Tibial nerve (tissue), 4 donors: ENCODE measurements at places on chromosomes 16 and 17. TPM values are rescaled to one million over a fixed set of nuclear protein-coding genes. Genes with fewer than 3 reads are reported as not detected.

DNA sequence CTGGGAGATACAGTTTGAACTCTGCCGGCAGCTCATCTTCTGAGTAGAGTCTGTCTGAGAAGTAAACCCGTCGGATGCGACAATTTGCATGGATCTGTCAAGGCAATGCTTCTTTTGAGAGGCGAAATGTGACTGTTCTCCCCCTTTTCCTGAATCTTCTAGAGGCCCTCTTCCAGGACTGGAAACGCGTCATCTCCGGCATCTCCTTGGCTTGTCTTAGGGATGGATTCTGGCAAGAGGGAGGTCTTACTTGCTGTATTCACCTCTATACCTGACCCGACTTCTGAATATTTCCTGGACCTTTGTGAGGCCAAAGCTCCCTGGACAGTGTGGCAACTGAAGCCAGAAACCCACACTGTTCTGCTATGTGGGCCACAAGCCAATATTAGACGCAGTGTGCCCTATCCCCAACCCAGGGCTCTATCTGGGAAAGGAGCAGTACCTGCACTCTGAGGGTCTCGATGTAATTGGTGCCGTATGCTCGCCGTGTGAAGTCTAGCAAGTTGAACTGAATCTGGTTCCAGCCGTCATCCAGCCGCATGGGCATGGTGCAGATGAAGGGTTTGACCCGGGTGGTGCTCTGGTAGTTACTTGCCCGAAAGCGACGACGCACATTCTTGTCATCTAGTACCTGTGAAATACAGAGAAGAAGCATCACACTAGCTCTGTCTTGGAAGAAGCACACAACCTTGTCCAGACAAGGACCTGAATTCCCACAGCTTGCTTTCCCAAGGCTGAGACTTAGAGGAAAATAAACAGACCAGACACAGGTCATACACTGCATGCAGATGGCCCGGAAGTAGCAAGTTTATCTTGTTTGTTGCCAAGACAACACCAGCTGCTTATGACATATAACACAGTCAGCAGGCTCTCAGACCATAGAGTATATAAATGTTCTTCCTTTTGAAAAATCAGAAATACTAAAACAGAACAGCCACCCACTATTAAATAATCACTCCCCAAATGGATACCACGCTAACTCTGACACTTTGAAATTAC is 14.1 kb downstream of the CFAP20 start:
- H3K27ac ChIP-seq: peak overlapping the region; percentile 86
- peaks cover 4% of the 10 kb centered on the region for H3K36me3 ChIP-seq
- H3K4me3 ChIP-seq: no peak overlapping the region
- H3K4me1 ChIP-seq: peaks cover 34% of the 10 kb centered on the region
- H3K27me3 ChIP-seq: no peaks in the 10 kb centered on the region

The CFAP97D1 gene
- total RNA-seq: 0.42 TPM

The CDH11 gene
- total RNA-seq: 72.6 TPM

The GSG1L2 gene
- total RNA-seq: not detected

GRCh38 chr17:65243838-65244625 is 106.9 kb downstream of the RGS9 start:
- H3K4me1 ChIP-seq: no peaks in the 10 kb centered on the region
- no peak overlapping the region for H3K4me3 ChIP-seq
- no peaks in the 10 kb centered on the region for H3K27me3 ChIP-seq
- no peaks in the 10 kb centered on the region for H3K36me3 ChIP-seq
- no peak overlapping the region for H3K27ac ChIP-seq

The ST6GALNAC2 gene
- total RNA-seq: 128 TPM

The GRAP gene
- total RNA-seq: 4.6 TPM

DNA sequence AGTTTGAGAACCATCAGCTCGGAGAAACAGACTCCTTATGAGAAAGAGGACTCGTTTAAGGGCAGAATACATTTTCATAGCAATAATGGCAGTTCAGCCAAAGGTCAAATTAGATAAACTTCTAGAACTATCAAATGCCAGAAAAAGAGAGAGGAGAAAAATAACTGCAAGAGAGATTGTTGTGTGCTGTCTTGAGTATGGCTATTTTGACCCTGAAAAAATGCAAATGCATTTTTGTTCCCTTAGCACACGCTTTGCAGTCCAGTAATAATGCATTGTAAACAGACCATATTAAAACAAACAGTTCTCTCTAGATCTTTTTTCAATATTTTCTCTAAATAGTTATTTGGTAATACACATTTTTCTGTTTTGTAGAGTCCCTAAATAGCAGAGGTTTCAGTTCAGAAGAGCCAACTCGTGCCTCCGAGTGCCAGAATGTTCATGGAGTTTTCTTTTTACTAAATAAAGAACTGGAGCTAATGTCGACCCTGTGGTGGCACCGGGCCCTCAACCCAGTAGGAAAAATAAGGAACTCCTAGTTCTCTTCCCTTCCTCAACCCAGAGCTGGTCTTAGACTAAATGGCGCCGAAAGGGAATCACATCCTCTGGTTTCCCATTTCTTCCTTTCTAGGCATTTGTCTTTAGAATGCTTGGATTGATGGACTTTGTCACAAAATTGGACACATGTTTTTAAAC is 298.0 kb downstream of the MAP2K4 start:
- H3K27ac ChIP-seq: no peak overlapping the region
- H3K4me3 ChIP-seq: no peak overlapping the region
- no peaks in the 10 kb centered on the region for H3K36me3 ChIP-seq
- no peak for DNase-seq
- no peaks in the 10 kb centered on the region for H3K27me3 ChIP-seq

GRCh38 chr17:12666718-12667117 is 1.0 kb downstream of the MYOCD start:
- no peak for DNase-seq
- H3K27ac ChIP-seq: no peak overlapping the region
- H3K36me3 ChIP-seq: no peaks in the 10 kb centered on the region
- peaks cover 8% of the 10 kb centered on the region for H3K4me1 ChIP-seq

DNA sequence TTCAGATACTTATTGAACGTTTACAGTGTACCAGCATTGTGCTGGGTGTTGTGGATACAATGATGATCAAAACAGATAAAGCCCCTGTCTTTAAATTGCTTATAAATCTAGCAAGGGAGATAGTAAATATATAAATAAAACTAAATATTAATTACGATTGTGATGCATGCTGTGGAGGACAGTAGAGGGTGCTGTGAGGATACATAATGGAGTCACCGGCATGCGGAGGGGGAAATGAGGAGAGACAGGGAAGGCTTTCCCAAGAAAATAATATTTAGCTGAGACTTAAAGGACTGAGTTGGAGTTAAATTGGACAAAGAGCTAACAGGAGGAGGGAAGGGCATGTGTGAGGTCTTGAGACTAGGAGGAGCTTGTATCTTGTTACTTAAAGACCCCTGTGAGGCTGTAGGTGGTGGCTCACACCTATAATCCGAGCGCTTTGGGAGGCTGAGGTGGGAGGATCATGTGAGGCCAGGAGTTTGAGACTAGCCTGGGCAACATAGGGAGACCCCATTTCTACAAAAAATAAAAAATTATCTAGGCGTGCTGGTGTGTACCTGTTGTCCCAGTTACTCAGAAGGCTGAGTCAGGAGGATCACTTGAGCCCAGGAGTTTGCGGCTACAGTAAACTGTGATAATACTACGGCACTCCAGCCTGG is 2.4 kb downstream of the DHRS7B start:
- H3K27me3 ChIP-seq: no peaks in the 10 kb centered on the region
- H3K27ac ChIP-seq: no peak overlapping the region
- no peak for DNase-seq
- H3K36me3 ChIP-seq: no peaks in the 10 kb centered on the region
- peaks cover 6% of the 10 kb centered on the region for H3K4me1 ChIP-seq

The FOXF1 gene
- not detected for total RNA-seq

The BEAN1 gene
- total RNA-seq: 0.21 TPM

The PRR14 gene
- 40.2 TPM for total RNA-seq

The KRTAP3-2 gene
- total RNA-seq: not detected

The KCNG4 gene
- total RNA-seq: not detected

DNA sequence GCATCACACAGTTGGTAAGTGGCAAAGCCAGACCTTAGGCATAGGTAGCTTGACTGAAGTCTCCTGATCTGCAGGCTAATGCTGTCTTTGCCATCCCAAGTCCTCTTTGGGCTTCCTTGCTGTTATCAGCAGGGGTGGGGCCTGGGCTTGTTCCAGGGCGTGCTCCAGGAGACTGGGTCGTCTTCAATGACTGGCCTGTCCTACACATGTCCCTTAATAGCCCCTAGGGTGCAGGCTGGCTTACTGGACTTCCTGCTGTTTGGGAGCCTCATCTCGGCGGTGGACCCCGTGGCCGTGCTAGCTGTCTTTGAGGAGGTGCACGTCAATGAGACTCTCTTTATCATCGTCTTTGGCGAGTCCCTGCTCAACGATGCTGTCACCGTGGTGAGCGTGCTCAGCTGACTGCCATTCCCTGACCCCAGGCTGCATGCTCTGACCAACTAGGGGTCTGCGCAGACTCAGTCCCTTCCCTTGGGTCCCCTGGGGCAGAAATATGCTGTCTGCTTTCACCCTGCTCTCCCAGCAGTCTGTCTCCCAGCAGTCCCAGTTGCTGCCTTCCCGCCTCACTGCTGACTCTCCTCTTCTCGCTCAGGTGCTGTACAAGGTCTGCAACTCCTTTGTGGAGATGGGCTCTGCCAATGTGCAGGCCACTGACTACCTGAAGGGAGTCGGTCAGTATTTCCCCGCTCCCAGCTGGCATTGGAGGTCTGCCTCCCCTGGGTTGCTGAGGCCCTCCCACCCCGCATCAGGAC is 6.2 kb downstream of the SLC9A5 start:
- no peak overlapping the region for H3K27ac ChIP-seq
- no peaks in the 10 kb centered on the region for H3K36me3 ChIP-seq
- H3K4me1 ChIP-seq: no peaks in the 10 kb centered on the region

GRCh38 chr17:19341641-19342610 is 20.6 kb downstream of the B9D1 start:
- no peak for DNase-seq
- H3K27me3 ChIP-seq: no peaks in the 10 kb centered on the region
- no peak overlapping the region for H3K4me3 ChIP-seq
- no peaks in the 10 kb centered on the region for H3K36me3 ChIP-seq
- peaks cover 20% of the 10 kb centered on the region for H3K4me1 ChIP-seq

- no peak for DNase-seq
- no peaks in the 10 kb centered on the region for H3K4me1 ChIP-seq
- no peak overlapping the region for H3K27ac ChIP-seq
- H3K27me3 ChIP-seq: no peaks in the 10 kb centered on the region
- H3K36me3 ChIP-seq: no peaks in the 10 kb centered on the region
- no peak overlapping the region for H3K4me3 ChIP-seq
These were observed 59.3 kb downstream of the RNF213 start for GRCh38 chr17:80319999-80320344.

- peak within 1 kb of the TSS; percentile 96 for H3K4me3 ChIP-seq
- H3K27me3 ChIP-seq: no peaks in the 10 kb centered on the region
- H3K27ac ChIP-seq: peak within 1 kb of the TSS; percentile 92
- H3K4me1 ChIP-seq: peaks cover 26% of the 10 kb centered on the region
- DNase-seq: no peak
These were observed at the start of gene PGP for GRCh38 chr16:2214719-2214968. TSS of gene PGP (minus strand) at chr16:2214840. CDS start at chr16:2214777, 63 bp downstream.

DNA sequence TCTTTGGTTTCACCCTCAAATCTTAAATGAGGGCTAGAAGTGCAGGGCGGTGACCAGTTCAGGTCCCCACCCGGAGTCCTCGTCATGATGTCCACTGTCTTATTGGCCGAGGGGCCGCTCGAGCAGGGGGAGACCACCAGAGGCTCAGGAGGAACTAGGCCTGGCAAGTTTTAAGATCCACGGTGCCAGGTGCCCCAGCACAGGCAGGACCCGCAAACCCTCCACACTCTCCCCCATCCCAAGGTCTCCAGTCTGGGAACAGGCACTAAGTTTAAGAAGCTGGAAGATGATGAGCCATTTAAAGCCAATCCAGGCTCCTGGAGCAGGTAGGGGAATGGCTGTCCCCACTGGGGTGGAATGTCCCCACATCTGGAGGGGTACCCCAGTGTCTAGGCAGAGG is 4.1 kb downstream of the DLX3 start:
- no peaks in the 10 kb centered on the region for H3K36me3 ChIP-seq
- no peak overlapping the region for H3K4me3 ChIP-seq
- H3K27ac ChIP-seq: no peak overlapping the region
- H3K4me1 ChIP-seq: peaks cover 36% of the 10 kb centered on the region
- H3K27me3 ChIP-seq: peaks cover 98% of the 10 kb centered on the region
- DNase-seq: no peak

The CHST5 gene
- 0.30 TPM for total RNA-seq

- H3K4me3 ChIP-seq: no peak overlapping the region
- peaks cover 8% of the 10 kb centered on the region for H3K4me1 ChIP-seq
- H3K36me3 ChIP-seq: no peaks in the 10 kb centered on the region
- peak overlapping the region; percentile 28 for H3K27ac ChIP-seq
These were observed 17.7 kb downstream of the CCL17 start for GRCh38 chr16:57422026-57422944.

- H3K36me3 ChIP-seq: peaks cover 26% of the 10 kb centered on the region
- H3K27me3 ChIP-seq: no peaks in the 10 kb centered on the region
- H3K4me3 ChIP-seq: peak within 1 kb of the TSS; percentile 67
- peaks cover 5% of the 10 kb centered on the region for H3K4me1 ChIP-seq
- H3K27ac ChIP-seq: no peak within 1 kb of the TSS
These were observed at the start of gene DHRS11 for GRCh38 chr17:36591434-36592315. TSS of gene DHRS11 (plus strand) at chr17:36591879. CDS start at chr17:36592010, 131 bp downstream.
